Eye (tissue), 1 donor: ENCODE measurements at places on chromosomes 7 and 10.

DNA sequence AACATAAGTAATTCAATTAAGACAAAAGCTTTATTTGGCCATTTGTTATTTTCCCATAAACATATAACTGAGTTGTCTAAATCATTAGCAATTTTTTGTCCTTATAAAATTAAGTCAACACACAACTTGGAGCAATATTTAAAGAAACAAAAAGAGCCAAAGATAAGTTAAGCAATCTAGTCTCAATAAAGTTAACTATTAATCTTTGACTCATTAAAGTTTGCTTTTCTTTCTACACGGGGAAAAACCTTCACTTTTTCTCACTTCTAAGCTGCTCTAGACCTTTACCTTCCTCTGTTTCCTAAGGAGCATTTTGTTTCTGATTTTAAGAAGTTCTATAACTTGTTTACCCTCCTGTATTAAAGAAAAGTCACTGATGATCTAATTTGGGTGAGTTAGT is 867.1 kb upstream of the PHF14 start:
- no peak for DNase-seq

DNA sequence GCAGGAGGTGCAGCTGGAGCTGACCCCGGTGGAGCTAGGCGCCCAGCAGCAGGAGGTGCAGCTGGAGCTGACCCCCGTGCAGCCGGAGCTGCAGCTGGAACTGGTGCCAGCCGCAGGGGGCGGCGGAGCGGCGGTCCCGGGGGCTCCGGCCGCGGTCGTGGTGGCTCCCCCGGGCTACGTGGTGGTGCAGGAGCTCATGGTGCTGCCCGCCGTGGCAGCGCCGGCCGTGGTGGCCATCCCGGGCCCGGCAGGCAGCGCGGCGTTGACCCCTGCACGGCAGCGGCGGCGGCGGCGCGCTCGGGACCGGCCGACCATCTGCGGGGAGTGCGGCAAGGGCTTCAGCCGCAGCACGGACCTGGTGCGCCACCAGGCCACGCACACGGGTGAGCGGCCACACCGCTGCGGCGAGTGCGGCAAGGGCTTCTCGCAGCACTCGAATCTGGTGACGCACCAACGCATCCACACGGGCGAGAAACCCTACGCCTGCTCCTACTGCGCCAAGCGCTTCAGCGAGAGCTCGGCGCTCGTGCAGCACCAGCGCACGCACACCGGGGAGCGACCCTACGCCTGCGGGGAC is 6.8 kb downstream of the ZNF853 start:
- no peak for DNase-seq

- DNase-seq = no peak
These were observed 78.0 kb downstream of the ARL5B start for GRCh38 chr10:18737236-18737635.

DNA sequence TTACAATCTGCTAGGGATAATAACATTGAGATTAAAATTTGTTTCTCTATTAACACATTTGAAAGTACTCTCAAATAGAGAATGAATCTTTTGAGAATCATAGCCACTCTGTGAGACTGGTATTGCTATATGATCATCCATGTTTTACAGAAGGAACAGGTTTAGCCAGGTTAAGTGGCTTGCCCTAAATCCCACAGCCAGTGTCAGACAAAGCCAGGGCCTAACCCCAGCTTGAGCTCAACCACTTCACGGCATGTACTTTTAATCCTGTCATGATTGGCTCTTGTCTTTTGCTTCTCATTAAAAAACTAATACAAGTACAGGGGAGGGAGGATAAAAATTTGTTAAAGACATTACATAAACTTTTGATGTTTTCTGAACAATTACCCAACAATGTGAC is 3.8 kb upstream of the ZNRF2 start:
- DNase-seq = no peak

DNA sequence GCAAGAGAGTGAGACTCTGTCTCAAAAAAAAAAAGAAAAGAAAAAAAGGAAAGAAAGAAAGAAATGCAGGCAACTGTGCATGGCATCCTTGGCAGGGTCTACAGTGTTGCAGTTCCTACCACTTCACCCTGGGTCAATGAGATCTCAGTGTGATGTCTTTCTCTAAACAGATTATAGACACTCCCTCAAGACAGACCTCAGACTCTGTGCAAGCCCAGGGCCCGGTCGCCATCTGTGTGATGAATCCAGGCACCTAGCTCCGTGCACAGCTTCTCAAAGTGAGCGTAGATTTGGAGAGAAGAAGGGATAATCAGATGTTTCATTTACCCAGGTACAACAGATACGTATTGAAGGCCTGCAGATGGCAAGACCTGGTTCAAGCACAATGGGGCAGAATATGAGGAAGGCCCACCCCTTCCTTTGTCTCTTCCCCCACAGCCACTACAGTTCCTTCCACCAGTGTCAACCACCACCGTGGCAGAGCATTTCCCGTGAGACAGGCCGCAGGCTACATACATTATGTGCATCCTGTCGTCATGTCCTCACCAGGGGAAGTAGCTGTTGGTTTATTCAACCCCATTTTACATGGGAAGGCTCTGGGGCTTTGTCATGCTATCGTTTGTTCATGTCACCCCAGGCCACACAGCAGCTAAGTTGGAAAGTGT is 471.7 kb upstream of the GALNT17 start:
- no peak for DNase-seq

DNA sequence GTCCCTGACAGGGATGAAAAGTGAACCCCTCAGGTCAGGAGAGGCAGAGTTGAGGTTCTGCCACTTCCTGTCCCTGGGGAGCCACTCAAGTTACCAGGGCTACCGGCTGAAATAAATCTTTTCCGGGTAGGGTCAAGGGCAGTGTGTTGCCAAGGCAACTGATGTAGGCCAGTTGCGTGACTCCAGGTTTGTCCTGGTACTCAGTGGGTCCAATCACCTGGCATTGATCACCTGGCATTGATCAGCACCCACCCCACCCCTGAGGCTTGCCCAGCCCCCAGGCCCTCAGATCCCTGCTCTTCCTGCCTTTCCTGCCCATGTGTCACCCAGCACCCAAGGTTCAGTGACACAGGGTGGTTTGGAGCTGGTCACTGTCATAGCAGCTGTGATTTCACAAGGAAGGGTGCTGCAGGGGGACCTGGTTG is 5.9 kb downstream of the SAP25 start:
- DNase-seq = no peak

- no peak for DNase-seq
These were observed 154.4 kb upstream of the ASAH2 start for GRCh38 chr10:50405723-50406122.

DNA sequence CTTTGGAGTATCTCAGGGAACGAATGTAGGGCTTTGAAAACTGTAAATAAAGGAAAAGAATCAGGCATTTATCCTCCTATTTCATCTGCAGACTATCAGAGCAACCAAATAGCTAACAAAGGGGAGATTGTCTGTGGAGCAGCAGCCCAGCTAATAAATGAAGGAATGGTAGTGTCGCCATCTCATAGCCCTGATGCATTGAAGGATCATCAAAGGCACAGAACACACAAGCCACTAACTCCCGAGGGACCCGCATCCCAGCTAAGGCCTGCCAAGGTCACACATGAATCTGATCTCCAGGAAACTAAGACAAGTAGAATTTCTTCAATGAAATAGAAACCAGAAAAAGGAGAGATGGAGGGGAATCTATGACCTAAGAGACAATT is 38.2 kb downstream of the CALML5 start:
- peak; percentile 50 for DNase-seq
